ENCODE measurements at places on chromosomes 6 and 20. TPM values are rescaled to one million over a fixed set of nuclear protein-coding genes. Genes with fewer than 3 reads are reported as not detected.

GRCh38 chr6:169092375-169092774 lies 161.3 kb downstream of the THBS2 start:
- no peak for DNase-seq

DNA sequence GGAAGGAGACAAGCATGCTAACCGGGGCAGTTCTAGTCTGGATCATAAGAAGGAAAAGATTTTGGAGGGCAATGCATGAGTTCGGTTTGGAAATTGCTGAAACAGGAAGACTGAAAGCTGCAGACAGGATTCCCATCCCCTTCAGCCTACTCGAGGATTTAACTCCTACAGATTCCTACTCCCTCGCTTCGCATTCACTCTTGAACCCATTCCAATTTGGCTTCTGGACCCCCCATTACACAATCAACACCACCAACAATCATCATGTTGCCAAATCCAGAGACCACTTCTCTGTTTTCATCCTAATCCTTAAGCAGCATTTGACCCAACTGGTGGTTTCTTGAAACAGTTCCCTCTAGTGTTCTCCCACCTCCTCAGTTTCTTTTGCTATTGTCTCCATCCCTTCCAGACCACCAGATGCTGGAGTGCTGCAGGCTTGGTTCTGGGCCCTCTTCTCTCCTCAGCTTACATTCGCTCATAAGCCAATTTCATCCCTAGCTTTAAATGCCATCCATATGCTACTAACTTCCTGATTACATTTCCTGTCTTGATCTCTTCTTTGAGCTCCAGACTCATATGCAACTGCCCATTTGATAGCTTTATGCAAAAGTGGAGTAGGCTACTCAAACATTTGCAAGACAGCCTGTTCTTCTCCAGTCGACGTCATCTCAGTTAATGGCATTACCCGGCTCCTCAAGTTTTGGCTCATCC lies 66.5 kb downstream of the DTNBP1 start:
- DNase-seq, result no peak

GRCh38 chr6:107102414-107102805 lies 12.9 kb downstream of the BEND3 start:
- no peak for DNase-seq

- DNase-seq, result no peak
Measured at GRCh38 chr6:39517756-39518155, 195.3 kb upstream of the KCNK16 start.

DNA sequence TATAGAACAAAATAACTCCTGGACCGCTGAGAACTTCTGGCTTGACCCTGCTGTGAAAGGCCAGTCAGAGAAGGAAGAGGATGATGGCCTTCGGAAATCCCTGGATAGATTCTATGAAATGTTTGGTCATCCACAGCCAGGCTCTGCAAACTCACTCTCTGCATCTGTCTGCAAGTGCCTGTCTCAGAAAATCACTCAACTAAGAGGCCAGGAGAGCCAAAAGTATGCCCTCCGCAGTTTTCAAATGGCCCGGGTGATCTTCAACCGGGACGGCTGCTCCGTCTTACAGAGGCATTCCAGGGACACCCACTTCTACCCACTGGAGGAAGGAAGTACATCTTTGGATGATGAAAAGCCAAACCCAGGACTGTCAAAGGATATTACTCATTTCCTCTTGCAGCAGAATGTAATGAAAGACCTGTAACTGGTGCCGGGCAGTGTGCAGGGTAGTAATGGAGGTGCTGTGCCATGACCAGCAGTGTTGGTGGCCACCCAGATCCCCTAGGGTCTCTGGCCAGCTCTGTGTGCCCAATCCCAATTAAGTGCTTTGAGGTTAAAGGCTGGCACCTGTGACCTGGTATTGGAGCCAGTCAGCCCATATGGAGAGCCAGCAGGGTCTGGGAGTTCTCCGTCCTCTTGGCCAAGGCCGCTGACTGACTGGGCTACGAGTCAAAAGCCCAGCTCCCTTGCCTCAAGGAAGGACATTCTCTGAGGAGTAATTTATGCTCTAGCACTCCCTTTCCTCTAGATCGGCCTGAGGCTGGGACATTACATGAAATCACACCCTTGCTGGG lies 87.1 kb downstream of the TRMT6 start:
- DNase-seq, result peak; percentile 37

DNA sequence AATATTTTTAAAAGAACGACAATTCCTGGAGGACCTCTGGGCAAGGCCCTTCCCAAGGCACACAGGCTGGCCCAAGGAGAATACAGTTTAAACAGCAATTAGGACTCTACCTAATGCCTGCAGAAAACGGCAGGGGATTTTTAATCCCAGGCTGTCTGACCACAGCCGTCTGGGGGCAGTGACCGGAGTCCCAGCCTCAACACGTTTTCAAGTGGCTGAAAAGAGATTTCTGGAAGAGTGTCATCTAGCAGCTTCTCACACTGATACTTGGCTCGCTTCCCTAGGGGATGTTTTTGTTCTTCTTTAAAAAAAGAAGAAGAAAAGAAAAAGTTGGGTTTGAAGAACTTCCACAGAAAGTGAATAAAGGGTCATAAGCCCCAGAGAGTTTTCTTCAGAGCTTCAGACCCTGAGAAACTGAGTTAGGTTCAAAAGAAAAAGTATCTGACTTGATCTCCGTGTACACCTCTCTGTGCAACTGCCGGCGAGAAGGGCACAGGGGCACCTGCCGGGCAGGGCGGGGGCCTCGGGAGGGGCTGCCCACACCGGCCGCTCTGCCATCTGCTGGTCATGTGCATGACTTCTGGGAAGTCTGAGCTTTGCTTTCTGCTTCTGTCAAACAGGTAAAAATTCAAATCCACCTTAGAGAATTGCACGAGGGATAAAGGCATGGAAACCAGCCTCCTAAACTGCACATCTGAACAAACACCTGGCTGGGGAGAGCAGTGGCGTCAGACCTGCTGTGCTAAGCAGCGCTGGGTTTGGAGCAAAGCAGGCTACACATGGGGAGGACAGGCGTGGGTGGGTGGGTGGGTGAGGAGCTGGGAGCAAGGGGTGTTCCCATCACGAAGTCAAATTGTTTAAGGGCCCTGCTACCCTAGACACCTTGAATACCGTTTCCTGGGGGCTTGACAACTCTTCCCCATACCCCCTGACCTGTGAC lies 33.0 kb downstream of the RRBP1 start:
- no peak for DNase-seq

Gene OSTM1
- 32.1 TPM for total RNA-seq

Gene PXT1
- total RNA-seq, result not detected

DNA sequence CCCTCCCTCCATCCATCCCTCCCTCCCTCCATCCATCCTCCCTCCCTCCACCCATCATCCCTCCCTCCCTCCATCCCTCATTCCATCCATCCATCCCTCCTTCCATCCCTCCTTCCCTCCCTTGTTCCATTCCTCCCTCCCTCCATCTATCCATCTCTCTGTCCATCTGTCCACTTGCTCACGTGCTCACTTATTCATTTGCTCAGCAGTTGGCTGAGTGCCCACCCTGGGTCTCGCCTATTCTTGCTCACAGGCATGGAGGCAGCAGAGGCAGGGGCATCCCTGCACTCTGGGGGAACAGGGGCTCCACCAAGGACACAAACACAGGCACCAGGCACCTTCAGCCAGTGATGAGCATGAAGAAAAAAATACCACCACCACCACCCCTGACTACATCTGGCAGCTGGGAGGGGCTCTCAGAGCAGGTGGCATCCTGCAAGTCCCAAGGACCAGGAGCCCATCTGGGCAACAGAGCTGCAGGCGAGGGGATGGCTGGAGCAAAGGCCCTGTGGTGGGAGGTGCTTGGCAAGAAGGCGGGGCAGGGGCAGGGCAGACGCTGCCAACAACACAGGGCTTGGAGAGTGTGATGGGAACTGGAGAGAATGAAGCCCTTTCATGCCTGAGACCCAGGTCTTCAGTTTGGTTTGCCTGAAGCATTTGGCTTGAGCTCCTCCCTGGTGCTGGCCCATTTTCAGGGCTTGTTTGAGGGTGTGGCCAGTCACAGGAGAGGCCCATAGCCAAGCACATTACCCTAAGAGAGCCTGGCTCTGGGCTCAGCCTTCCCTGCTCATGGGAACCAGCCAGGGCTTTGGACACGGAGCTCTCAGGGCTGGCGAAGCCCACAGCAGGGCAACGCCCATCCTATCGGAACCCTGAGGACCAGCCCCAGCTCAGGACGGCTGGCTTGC lies 40.2 kb upstream of the MRGBP start:
- DNase-seq, result no peak

- no peak for DNase-seq
Measured at GRCh38 chr6:26330859-26331217, 34.2 kb upstream of the BTN3A2 start.

Gene CRISP3
- not detected for total RNA-seq

DNA sequence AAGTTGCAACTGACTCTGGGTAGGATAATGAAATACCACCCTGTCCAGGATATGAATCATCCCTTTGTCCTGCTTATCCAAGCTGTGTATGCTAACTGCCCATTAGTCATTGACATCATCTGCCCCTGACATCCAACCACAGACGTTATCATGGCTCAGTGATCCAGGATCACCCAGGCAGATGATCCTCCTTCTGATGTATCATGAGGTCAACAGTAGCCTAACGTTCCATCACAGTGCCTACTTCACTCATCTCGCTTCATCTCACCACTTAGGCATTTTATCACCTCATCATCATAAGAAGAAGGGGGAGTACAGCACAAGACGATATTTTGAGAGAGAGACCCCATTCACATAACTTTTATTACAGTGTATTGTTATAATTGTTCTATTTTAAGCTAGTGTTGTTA lies 13.4 kb upstream of the BTN3A2 start:
- DNase-seq, result peak; percentile 69

Gene SPTLC3
- 0.15 TPM for total RNA-seq

DNA sequence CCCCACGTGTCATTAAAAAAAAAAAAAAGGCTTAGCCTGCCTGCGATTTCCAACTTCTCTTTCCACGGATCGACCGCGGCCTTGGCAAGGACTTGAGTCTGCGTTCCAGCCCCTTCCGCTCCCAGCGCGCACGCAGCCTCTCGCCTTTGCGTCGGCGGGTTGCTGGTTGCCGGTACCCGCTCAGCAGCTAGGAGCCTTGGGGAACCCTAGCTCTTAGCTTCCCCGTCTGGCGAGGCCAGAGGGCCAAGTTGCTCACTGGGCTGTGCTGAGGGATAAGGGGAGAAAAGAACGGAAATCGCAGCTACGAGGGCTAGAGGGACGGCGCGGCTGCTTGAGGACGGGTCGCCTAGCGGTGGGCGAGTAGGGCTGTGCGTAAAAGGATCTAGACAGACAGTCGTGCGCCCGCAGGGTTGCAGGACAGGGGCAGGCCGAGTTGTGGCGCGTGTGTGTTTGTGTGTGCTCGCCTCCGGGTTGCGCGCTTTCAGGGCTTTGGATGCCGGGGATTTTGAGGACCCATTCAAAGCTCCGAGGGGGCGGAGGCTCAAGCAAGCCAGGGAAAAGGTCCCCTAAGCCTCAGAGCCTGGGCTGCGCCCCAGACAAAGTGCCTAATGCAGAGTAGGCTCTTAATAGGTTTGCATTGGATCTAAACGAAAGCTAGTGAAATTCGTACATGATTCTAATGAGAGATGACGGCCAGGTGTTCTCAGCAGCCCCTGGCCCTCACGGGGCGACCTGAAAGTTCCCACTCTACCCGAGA lies 40.5 kb upstream of the OSTM1 start:
- DNase-seq, result no peak

DNA sequence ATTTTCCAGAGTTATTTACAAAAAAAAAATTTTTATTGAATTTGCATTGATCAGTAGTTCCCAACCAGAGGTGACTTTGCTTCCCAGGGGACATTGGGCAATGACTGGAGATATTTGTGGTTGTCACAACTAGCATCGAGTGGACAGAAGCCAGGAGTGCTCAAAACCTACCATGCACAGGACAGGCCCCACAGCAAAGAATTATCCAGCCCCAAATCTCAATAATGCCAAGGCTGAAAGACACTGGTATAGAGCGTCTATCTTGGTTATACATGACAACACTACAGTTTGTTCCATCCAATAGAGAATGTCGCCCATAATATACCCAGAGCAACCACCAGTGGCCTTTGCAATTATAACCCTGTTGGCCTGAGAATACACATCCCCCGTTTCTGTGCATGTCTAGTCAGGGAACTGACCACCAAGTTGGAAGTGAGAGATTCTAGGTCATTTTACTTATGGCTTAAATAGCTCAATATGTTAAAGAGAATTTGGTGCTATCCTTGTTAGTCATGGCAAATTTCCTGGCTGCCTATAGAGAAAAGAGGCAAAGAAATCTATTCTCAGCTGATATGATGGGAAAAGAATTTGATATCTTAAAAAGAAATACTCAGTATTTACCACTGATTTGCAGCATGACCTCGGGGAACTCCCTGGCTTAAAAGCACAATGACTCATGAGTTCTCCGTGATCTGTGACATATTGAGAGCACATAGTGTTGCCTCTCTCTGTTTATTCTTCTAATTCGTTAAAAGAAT lies 76.0 kb upstream of the ADTRP start:
- DNase-seq, result no peak

DNA sequence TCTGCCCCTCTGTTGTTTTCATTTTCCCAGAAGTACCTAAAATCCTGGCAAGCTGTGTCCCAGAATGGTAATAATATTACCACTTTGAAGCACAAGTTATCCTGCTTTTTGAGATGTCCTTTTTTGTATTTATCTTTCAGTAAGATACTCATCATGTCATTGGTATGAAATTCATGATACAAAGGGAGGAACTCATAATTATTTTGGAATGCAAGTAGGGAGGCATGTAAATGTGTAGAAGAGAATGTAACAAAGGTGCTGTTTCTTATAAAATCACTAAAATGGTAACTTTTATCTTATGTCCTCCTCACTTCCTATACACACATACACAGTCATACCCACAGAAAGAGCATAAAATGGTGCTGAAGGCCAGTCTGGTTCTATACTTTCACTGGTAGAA lies 109.9 kb downstream of the CD2AP start:
- DNase-seq, result no peak

Gene NRSN1
- total RNA-seq, result not detected

GRCh38 chr6:56459030-56459805 lies 183.5 kb downstream of the DST start:
- no peak for DNase-seq

DNA sequence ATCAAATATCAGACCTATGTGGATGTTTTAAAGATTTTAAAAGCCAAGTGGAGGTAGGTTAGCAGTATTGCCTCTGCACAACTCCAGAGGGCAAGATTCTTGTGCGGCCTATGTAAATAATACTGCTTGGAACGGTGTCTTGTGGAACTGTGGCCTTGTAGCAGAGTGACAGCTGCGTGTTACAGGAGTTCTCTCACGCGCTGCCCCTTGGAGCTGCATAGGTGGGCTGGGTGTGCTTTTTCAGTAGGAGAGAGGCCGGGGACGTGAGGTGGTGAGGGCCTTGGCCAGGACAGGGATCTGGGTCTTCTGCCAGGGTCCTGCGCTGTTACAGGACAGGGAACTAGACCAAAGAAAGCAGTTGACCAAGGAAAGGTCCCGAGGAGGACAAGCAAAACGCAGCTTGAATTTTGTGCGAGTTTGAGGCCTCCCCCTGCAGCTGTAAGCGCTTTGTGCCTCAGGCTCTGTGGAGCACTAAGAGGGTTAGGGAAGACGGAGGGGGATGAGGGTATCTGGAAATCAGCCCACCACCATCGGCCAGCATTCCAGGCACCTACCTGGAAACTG lies 1.5 kb downstream of the TMEM181 start:
- no peak for DNase-seq

Gene MYMX
- 2.2 TPM for total RNA-seq

Gene TCP11
- total RNA-seq, result 0.41 TPM

Gene PRPH2
- total RNA-seq, result 0.15 TPM

Gene SMLR1
- not detected for total RNA-seq

Gene TMC2
- total RNA-seq, result not detected

- no peak for DNase-seq
Measured at GRCh38 chr20:21453690-21454089, 56.4 kb upstream of the NKX2-4 start.

Gene POPDC3
- 5.0 TPM for total RNA-seq
